ENCODE measurements at places on chromosomes 1 and 21.

GRCh38 chr1:200895801-200896530 is 1.3 kb downstream of the INAVA start:
- DNase-seq = no peak

- no peak for DNase-seq
Observed at GRCh38 chr1:208002078-208002477, 91.2 kb upstream of the CD34 start.

DNA sequence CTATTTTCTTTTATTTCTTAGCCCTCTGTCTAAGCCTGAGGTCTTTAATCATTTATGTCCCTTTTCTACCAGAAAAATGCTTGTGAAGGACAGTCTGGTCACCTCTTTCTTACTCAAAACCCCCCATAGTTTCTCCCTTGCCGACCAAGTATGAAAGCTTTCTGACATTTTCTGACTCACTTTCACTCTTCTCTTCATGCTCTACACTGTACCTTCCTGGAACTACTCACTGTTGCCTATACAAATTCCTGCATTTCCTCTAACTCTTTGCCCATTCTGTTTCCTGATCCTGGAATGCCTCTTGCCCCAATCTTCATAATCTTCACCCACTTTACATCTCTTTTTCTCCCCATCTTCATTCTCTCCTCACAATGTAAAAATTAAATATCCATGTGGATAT is 380.0 kb downstream of the HHIPL2 start:
- no peak for DNase-seq

GRCh38 chr1:151909167-151910149 is at the start of gene THEM4:
Gene THEM4 (minus strand): TSS chr1:151909511. CDS start chr1:151909458, 53 bp downstream.
- peak; percentile 98 for DNase-seq

DNA sequence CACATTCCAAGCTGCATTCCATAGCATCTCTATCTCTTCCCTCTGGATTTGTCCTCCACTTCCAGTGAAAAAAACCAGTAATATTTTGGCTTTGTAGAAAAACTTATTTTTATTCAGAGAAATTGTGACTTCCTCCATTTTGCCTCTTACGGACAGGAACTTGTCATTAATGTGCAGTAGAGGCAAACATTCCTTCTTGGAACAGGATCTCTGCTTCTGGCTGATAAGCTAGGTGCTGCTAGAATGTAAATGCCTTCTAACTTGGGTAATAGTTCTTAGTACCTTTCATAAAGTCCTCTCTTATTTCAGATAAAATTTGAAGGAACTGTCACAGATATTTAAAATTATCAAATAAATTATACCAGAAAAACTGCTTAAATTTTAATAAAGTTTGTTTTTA is 707.8 kb downstream of the USP25 start:
- no peak for DNase-seq

GRCh38 chr1:1788646-1789431 is 10.6 kb upstream of the NADK start:
- DNase-seq = peak; percentile 37
